ENCODE measurements at places on chromosomes 1 and 21. TPM values are rescaled to one million over a fixed set of nuclear protein-coding genes. Genes with fewer than 3 reads are reported as not detected.

Gene ERICH3
- total RNA-seq: not detected

Gene CRABP2
- 1.3 TPM for total RNA-seq

Gene AURKAIP1
- 165 TPM for total RNA-seq

Gene ANGPTL3
- not detected for total RNA-seq

Gene S100A6
- 259 TPM for total RNA-seq

Gene RPTN
- not detected for total RNA-seq

Gene SF3B4
- 7.4 TPM for total RNA-seq

Gene PEX10
- total RNA-seq: 20.3 TPM

Gene FCAMR
- total RNA-seq: not detected

Gene CR2
- total RNA-seq: 0.07 TPM

Gene PAX7
- total RNA-seq: 4.2 TPM

Gene SLFNL1
- 0.31 TPM for total RNA-seq

GRCh38 chr1:113307771-113308445 lies 82.4 kb upstream of the MAGI3 start:
- H3K27ac ChIP-seq: no peak overlapping the region
- no peaks in the 10 kb centered on the region for H3K36me3 ChIP-seq
- no peaks in the 10 kb centered on the region for H3K27me3 ChIP-seq
- no peaks in the 10 kb centered on the region for H3K4me1 ChIP-seq
- DNase-seq: no peak

- no peak overlapping the region for H3K4me3 ChIP-seq
- H3K27ac ChIP-seq: no peak overlapping the region
- H3K36me3 ChIP-seq: peaks cover 5% of the 10 kb centered on the region
- no peaks in the 10 kb centered on the region for H3K27me3 ChIP-seq
These were observed 1.2 kb upstream of the MSTO1 start for GRCh38 chr1:155608888-155609225.

- H3K27ac ChIP-seq: no peak overlapping the region
- no peaks in the 10 kb centered on the region for H3K36me3 ChIP-seq
- DNase-seq: no peak
These were observed 36.9 kb upstream of the HIVEP3 start for GRCh38 chr1:41955461-41956159.

DNA sequence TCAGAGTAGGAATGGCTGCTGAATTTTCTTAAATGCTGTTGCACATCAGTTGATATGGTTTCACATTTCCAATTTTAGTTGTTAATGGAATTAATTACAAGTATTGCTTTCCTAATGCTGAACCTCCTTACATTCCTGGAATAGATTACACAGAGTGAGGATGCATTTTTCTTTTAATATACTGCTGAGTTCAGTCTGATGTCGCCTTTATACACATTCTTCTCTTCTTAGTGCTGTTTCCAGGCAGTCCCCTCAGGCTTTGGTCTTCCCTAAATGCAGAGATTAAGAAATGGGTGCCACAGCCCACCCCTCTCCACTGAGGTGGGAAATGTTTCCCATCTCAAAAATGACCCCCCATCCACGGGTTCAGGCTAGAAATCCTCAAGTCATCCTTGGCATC lies 6.7 kb upstream of the TSPEAR start:
- H3K27me3 ChIP-seq: peaks cover 40% of the 10 kb centered on the region
- H3K4me1 ChIP-seq: no peaks in the 10 kb centered on the region
- DNase-seq: no peak
- no peak overlapping the region for H3K4me3 ChIP-seq
- no peaks in the 10 kb centered on the region for H3K36me3 ChIP-seq

DNA sequence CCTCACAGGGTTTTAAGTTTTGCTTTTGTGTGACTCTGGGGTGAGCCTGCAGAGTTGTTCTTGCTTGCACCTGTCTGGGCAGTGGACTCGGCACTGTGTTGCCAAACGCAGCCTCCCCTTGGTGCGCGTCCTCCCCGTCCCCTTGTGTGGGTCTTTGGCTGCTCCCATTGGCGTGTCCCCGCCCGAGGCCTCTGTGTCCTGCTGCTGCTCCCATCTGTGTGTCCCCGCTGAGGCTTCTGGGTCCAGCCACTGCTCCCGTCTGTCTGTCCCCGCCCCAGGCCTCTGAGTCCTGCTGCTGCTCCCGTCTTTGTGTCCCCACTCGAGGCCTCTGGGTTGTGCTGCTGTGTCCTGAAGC lies 62.8 kb downstream of the PCNT start:
- H3K4me3 ChIP-seq: no peak overlapping the region
- peaks cover 85% of the 10 kb centered on the region for H3K36me3 ChIP-seq
- H3K27ac ChIP-seq: peak overlapping the region; percentile 96
- no peaks in the 10 kb centered on the region for H3K27me3 ChIP-seq
- H3K4me1 ChIP-seq: peaks cover 37% of the 10 kb centered on the region

- H3K4me1 ChIP-seq: peaks cover 27% of the 10 kb centered on the region
- H3K4me3 ChIP-seq: peak overlapping the region; percentile 55
These were observed 805.3 kb downstream of the USP25 start for GRCh38 chr21:16535102-16535422.

GRCh38 chr1:30029677-30030076 lies 693.7 kb downstream of the MATN1 start:
- no peaks in the 10 kb centered on the region for H3K27me3 ChIP-seq
- DNase-seq: no peak
- H3K36me3 ChIP-seq: no peaks in the 10 kb centered on the region
- H3K4me1 ChIP-seq: no peaks in the 10 kb centered on the region
- H3K4me3 ChIP-seq: no peak overlapping the region

- H3K36me3 ChIP-seq: no peaks in the 10 kb centered on the region
- H3K4me1 ChIP-seq: peaks cover 12% of the 10 kb centered on the region
- H3K27ac ChIP-seq: peak overlapping the region; percentile 55
- DNase-seq: no peak
- no peaks in the 10 kb centered on the region for H3K27me3 ChIP-seq
- no peak overlapping the region for H3K4me3 ChIP-seq
These were observed 35.7 kb upstream of the HLX start for GRCh38 chr1:220843481-220844011.

GRCh38 chr1:36446271-36446670 lies 4.0 kb downstream of the OSCP1 start:
- no peaks in the 10 kb centered on the region for H3K27me3 ChIP-seq
- no peak for DNase-seq
- H3K4me3 ChIP-seq: no peak overlapping the region
- H3K4me1 ChIP-seq: peaks cover 7% of the 10 kb centered on the region
- no peak overlapping the region for H3K27ac ChIP-seq
- H3K36me3 ChIP-seq: no peaks in the 10 kb centered on the region

GRCh38 chr1:231581859-231582258 lies 44.7 kb upstream of the DISC1 start:
- H3K36me3 ChIP-seq: no peaks in the 10 kb centered on the region
- no peak for DNase-seq
- H3K4me3 ChIP-seq: no peak overlapping the region
- no peaks in the 10 kb centered on the region for H3K4me1 ChIP-seq
- H3K27me3 ChIP-seq: no peaks in the 10 kb centered on the region
- H3K27ac ChIP-seq: no peak overlapping the region

- peaks cover 8% of the 10 kb centered on the region for H3K4me1 ChIP-seq
- DNase-seq: no peak
- H3K36me3 ChIP-seq: peaks cover 17% of the 10 kb centered on the region
- H3K27ac ChIP-seq: peak overlapping the region; percentile 84
- H3K27me3 ChIP-seq: no peaks in the 10 kb centered on the region
These were observed 686 bp downstream of the MIIP start for GRCh38 chr1:12019858-12020509.

DNA sequence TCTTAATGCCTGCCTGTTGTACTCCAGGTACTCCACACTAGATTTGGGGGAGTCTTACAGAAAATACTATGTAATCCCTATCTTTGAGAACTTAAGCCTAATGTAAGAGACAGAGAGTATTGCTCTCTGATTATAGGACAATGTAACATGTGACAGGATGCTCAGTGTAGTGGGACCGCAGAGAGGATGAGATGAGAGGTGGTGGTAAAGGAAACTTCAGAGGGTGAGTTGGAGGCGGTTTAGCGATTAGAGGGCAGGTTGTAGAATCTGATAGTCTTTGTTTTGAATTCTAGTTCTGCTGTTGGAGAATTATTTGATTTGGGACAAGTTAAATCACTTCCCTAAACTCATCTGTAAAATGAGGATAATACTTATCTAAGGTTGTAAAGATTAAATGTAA lies 5.4 kb downstream of the SOAT1 start:
- H3K4me3 ChIP-seq: no peak overlapping the region
- peaks cover 13% of the 10 kb centered on the region for H3K36me3 ChIP-seq
- H3K4me1 ChIP-seq: no peaks in the 10 kb centered on the region
- no peak overlapping the region for H3K27ac ChIP-seq
- DNase-seq: no peak

GRCh38 chr1:198986442-198986841 lies 347.6 kb downstream of the PTPRC start:
- H3K4me1 ChIP-seq: no peaks in the 10 kb centered on the region
- no peak overlapping the region for H3K4me3 ChIP-seq
- no peak overlapping the region for H3K27ac ChIP-seq
- H3K36me3 ChIP-seq: no peaks in the 10 kb centered on the region
- DNase-seq: no peak

- H3K36me3 ChIP-seq: no peaks in the 10 kb centered on the region
- no peaks in the 10 kb centered on the region for H3K4me1 ChIP-seq
- DNase-seq: no peak
- no peak overlapping the region for H3K27ac ChIP-seq
- H3K27me3 ChIP-seq: no peaks in the 10 kb centered on the region
These were observed 236.0 kb upstream of the POGK start for GRCh38 chr1:166603296-166603695.

DNA sequence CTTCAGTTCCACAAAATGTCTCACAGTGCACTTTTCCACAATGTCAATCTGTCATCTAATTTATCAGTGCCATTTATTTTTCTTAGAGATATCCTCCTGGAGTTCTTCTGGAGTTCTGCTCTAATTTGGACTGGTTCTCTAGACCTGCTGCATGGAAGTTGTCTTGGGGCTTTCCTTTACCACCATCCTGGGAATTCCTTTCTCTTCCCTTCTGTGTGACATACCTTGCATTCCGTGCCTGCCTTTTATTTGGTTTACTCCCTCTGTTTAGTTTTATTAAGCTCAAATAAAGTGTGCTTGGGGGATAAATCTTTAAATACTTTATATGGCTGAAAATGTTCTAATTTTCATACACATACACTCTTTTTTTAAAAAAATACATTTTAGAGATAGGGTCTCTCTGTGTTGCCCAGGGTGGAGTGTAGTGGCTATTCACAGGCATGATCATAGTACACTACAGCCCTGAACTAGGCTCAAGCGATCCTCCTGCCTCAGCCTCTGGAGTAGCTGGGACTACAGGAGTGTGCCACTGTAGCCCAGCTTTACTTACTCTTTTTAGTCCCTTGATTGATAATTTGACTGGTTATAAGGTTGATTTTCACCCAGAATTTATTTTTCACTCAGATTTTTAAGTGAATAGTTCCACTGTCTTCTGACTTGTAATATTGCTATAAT lies 14.4 kb downstream of the MTF2 start:
- DNase-seq: no peak
- H3K27me3 ChIP-seq: no peaks in the 10 kb centered on the region
- no peaks in the 10 kb centered on the region for H3K36me3 ChIP-seq
- no peak overlapping the region for H3K27ac ChIP-seq

DNA sequence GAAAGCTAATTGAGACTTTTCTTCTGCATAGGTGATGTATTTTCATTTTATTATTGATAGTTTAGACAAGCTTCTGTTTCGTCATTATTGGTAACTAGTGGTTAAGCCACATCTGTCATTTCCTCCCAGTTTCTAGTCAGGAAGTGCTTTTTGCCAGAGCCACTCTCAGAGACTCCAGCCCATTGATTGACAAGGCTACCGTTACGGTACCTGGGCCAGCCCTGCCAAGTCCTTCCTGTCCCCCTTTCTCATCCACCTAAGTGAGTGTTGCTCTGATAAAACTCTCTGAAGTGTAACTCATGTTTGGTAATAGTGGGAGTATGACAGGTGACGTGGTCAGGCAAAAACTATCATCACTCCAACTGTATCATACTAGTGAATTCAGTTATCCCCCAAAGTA lies 29.6 kb upstream of the AGL start:
- H3K4me3 ChIP-seq: no peak overlapping the region
- no peaks in the 10 kb centered on the region for H3K27me3 ChIP-seq
- no peaks in the 10 kb centered on the region for H3K36me3 ChIP-seq
- DNase-seq: no peak
- peak overlapping the region; percentile 17 for H3K27ac ChIP-seq

DNA sequence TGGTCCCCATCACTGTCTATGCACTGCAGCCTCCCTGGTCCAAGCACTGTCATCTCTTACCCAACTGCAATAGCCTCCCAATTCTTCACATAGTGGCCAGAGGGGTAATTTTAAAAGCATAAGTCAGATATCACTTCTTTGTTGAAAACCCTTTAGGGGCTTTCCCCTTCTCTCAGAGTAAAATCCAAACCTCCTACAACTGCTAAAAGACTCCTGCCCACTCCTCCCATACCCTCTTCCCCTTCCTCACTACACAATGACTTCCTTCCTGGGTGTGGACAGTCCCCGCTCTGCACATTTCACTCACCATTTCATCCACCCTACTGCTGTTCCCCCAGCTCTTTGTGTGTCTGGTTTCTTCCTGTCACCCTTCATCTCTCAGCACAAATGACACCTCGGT lies 8.3 kb downstream of the MCOLN2 start:
- no peak for DNase-seq
- no peak overlapping the region for H3K27ac ChIP-seq
- H3K4me1 ChIP-seq: no peaks in the 10 kb centered on the region
- no peak overlapping the region for H3K4me3 ChIP-seq
- H3K36me3 ChIP-seq: no peaks in the 10 kb centered on the region

DNA sequence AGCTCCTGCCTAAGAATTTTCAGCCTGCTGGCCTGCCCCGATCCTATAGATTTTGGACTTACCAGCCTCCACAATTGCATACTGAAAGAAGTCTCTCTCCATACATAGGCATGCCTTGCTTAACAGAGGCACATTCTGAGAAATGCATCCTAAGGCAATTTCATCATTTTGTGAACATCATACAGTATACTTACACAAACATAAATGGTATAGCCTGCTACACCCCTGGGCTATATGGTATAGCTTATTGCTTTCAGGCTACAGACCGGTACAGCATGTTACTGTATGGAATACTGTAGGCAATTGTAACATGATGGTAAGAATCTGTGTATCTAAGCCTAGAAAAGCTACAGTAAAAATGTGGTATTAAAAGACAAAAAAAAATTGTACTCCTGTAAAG lies 174.7 kb downstream of the NRIP1 start:
- H3K4me1 ChIP-seq: peaks cover 23% of the 10 kb centered on the region
- H3K27me3 ChIP-seq: no peaks in the 10 kb centered on the region
- no peak for DNase-seq
- no peak overlapping the region for H3K27ac ChIP-seq
- H3K36me3 ChIP-seq: no peaks in the 10 kb centered on the region

GRCh38 chr1:174160109-174160473 lies 771 bp downstream of the RABGAP1L start:
- DNase-seq: peak; percentile 59
- H3K27me3 ChIP-seq: no peaks in the 10 kb centered on the region
- H3K27ac ChIP-seq: peak overlapping the region; percentile 95
- peaks cover 3% of the 10 kb centered on the region for H3K4me1 ChIP-seq
- peak overlapping the region; percentile 90 for H3K4me3 ChIP-seq
- no peaks in the 10 kb centered on the region for H3K36me3 ChIP-seq
